ENCODE measurements at places on chromosomes 1 and 21. TPM values are rescaled to one million over a fixed set of nuclear protein-coding genes. Genes with fewer than 3 reads are reported as not detected.

Gene RNASEL
- total RNA-seq, result 13.7 TPM

Gene ANP32E
- 19.0 TPM for total RNA-seq

Gene GPR161
- 29.0 TPM for total RNA-seq

Gene C8A
- total RNA-seq, result under 0.01 TPM

Gene RAB25
- not detected for total RNA-seq

Gene PUM1
- 76.7 TPM for total RNA-seq

Gene ARTN
- total RNA-seq, result 0.30 TPM

Gene SPRR4
- not detected for total RNA-seq

Gene FAM167B
- not detected for total RNA-seq

Gene IL20
- not detected for total RNA-seq

Gene HORMAD1
- not detected for total RNA-seq

Gene LMO4
- total RNA-seq, result 103 TPM

All from smooth muscle cell of the umbilical artery (primary cell).